ENCODE measurements at places on chromosomes 5 and 9. TPM values are rescaled to one million over a fixed set of nuclear protein-coding genes. Genes with fewer than 3 reads are reported as not detected.

MAP1B gene
- total RNA-seq: 200 TPM

MLANA gene
- not detected for total RNA-seq

GMCL2 gene
- not detected for total RNA-seq

PCDHB5 gene
- 2.9 TPM for total RNA-seq

DTWD2 gene
- total RNA-seq: 8.0 TPM

ZNF608 gene
- total RNA-seq: 14.0 TPM

CDX1 gene
- total RNA-seq: 0.22 TPM

FBXO38 gene
- 90.0 TPM for total RNA-seq
